Activated T-helper 1 cell treated with anti-CD3 and anti-CD28 coated beads, Interleukin-12 subunit alpha, Interleukin-12 subunit beta, Interleukin-2, Interleukin-4 antibody, amounts not matched to agents 30 ng/mL and 10 ng/mL and 1 ng/mL, durations not matched to agents 14 hours and 24 hours and 36 hours (primary cell): ENCODE measurements at places on chromosomes 12 and 14. TPM values are rescaled to one million over a fixed set of nuclear protein-coding genes. Genes with fewer than 3 reads are reported as not detected.
A peak's percentile ranks its signal among the peaks of the same experiment; 100 is the strongest.

DNA sequence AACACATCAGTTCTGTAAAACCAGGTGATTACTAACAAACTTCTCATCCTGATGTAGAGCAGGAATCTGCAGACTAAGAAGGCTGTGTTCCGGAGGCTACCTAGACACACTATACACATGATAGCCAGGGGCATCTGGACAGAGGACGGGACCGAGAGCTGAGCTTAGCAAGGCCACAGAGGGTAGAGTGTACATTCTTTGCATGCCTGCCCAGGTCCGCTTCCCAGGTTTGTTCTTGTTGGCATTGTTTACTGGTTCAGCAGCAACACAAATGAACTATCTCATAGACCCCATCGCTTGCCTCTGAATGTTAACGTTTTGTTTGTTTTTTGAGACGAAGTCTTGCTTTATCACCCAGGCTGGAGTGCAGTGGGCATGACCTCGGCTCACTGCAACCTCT lies 17.7 kb upstream of the TEAD4 start:
- no peak overlapping the region for H3K27ac ChIP-seq
- H3K4me1 ChIP-seq: peaks cover 6% of the 10 kb centered on the region
- DNase-seq: no peak
- no peak overlapping the region for H3K4me3 ChIP-seq
- peaks cover 3% of the 10 kb centered on the region for H3K36me3 ChIP-seq

GRCh38 chr14:92400579-92401444 lies 77.8 kb downstream of the SLC24A4 start:
- peaks cover 18% of the 10 kb centered on the region for H3K27me3 ChIP-seq
- H3K36me3 ChIP-seq: no peaks in the 10 kb centered on the region
- H3K4me1 ChIP-seq: no peaks in the 10 kb centered on the region
- no peak overlapping the region for H3K4me3 ChIP-seq
- no peak overlapping the region for H3K27ac ChIP-seq

- H3K36me3 ChIP-seq: no peaks in the 10 kb centered on the region
- H3K4me1 ChIP-seq: peaks cover 15% of the 10 kb centered on the region
These were observed 155.2 kb downstream of the TTC7B start for GRCh38 chr14:90660865-90661570.

DNA sequence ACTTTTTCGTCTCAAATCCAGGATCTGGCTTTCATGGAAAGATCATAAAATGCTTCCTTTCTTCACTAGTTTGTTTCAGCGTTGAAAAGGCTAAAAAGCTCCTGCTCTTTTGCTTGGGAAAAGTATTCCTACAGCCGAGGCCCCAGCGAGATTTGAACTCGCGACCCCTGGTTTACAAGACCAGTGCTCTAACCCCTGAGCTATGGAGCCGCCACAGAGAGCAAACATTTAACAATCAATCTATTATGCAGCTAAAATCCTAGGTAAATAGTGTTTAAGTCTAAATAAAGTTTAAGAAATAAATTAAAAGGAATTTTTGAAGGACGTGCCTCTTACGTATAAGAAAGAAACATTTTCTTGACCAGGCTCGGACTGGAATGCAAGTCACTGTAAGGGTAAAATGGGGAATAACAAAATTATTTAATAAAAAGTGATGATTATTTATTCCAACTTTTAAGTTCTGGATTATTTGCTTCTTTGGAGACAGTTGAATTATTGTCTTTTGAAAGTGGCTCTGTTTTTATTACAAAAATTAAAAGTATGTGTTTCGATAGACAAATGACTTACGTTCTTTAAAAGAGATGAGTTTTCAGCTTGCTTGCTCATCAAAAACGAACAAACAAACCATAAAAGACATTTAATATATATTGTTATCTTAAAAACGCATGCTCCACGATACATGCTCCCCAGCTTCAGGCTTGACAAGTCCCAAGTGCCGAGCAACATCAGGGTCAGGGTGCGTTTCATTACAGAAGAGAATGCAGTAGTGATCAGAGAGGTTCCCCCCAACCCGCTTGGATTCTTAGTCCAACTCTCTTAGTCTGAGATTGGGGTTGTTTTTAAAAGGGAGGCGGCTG lies 10.2 kb downstream of the OR6S1 start:
- H3K4me1 ChIP-seq: peaks cover 72% of the 10 kb centered on the region
- H3K4me3 ChIP-seq: peak overlapping the region; percentile 85
- H3K27ac ChIP-seq: peak overlapping the region; percentile 63
- peaks cover 3% of the 10 kb centered on the region for H3K36me3 ChIP-seq

The PSMB11 gene
- total RNA-seq: not detected in 2 replicates

GRCh38 chr12:8052679-8053078 lies 13.5 kb downstream of the C3AR1 start:
- H3K27me3 ChIP-seq: no peaks in the 10 kb centered on the region
